ENCODE measurements at places on chromosomes 16 and 17.
A peak's percentile ranks its signal among the peaks of the same experiment; 100 is the strongest.

- peak; percentile 72 for DNase-seq
Observed at GRCh38 chr17:65100316-65101140, 36.6 kb upstream of the RGS9 start.

- no peak for DNase-seq
Observed at GRCh38 chr16:31508706-31509195, 560 bp upstream of the RUSF1 start.

DNA sequence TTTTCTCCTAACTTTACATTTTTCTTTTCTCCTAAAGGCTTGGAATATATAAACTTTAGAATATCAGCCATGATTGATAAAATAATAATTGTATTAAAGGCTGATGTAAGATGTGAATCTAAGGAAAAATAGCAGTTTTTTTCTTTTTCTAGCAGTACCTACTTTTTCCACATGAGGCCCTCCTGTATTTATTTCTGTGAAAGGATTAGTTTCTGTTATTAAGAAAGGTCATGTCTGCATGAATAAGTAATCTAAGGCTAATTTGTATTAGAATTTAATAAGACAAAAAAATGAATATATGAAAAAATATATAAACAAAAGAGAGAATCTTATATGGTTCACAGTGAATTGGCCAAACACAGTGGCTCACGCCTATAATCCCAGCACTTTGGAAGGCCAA lies 85.3 kb downstream of the STXBP4 start:
- DNase-seq, result no peak

DNA sequence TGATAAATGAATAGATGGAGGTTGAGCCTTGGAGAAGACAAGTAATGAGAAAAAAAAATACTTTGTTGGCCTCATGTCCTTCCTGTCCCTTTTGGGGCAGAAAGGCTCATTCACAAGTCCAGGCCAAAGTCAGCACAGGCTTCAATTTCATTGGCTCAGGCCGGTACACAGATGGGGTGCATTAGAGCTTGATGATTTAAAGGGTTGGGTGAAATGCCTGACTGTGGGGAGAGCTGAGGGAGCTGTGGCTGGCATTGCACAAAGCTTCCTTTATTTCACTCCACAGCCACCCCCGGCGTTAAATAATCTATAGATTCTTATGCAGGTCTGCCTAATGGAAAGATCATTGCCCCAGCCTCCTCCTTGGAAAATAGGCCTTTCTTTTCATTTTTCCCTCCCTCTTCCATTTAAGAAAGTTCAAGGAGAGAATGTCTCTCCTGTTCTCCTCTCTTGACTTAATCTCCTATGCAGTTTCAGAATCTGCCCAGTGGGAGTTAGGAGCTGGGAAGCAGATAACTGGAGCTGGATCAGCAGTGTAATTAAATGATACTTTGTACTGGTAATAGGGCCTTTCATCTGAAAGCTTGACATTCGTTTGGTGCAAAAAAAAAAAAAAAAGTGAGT lies 24.4 kb downstream of the YPEL2 start:
- DNase-seq, result no peak

DNA sequence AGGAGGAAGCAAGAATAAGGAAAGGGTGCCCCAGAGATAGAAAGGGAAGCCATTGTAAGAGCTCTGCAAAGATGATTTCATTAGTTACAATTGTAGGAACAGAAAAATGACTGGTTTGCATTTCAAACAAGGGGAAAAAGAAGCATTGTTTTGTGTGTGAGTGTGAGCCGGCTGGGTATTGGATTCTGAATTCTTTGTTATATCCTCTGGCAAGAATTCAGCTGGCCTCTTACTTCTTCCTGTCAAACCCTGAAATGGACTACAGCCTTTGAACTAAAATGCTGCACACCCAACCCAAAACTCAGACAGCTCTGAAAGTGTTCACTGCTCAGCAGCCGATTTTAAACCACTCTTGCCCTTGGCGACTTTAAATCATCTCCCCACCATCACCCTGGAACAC lies 461.3 kb downstream of the PMP22 start:
- no peak for DNase-seq

- no peak for DNase-seq
Observed at GRCh38 chr16:17647879-17648872, 177.4 kb upstream of the XYLT1 start.

DNA sequence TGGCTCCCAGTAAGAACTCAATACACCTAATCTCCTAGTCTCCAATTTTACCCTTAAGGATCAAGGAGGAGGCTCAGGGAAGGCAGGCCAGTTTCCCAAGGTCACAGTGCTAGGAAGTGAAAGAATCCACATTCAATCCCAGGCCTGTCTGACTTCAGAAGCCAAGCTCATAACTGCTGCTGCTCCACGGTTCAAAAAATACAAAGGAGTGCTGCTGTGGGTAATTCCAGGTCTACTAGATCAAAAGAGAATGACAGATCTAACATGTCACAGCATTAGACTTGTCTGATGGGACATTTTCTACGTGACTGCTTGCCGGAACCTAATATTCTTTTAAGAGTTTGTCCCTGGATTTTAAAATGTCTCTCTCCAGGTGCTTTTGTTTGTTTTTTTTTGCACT lies 48.8 kb upstream of the IRX6 start:
- no peak for DNase-seq

DNA sequence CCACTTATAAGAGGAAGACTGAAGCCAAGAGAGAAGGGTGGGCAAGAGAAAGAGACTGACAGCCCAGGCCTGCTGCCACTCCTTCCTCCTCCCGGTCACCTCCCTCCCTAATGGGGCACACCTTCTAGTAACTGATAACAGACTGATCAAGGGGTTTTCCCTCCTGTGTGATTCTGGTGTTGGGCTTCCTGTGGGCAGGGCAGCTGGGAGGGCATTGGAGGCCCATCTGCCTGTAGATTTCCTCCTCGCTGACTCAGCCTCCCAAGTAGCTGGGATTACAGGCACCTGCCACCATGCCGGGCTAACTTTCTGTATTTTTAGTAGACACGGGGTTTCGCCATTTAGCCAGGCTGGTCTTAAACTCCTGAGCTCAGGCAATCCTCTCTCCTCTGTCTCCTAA lies 16.2 kb downstream of the CA4 start:
- DNase-seq, result no peak

- no peak for DNase-seq
Observed at GRCh38 chr17:77697480-77698400, 260.8 kb upstream of the TNRC6C start.

DNA sequence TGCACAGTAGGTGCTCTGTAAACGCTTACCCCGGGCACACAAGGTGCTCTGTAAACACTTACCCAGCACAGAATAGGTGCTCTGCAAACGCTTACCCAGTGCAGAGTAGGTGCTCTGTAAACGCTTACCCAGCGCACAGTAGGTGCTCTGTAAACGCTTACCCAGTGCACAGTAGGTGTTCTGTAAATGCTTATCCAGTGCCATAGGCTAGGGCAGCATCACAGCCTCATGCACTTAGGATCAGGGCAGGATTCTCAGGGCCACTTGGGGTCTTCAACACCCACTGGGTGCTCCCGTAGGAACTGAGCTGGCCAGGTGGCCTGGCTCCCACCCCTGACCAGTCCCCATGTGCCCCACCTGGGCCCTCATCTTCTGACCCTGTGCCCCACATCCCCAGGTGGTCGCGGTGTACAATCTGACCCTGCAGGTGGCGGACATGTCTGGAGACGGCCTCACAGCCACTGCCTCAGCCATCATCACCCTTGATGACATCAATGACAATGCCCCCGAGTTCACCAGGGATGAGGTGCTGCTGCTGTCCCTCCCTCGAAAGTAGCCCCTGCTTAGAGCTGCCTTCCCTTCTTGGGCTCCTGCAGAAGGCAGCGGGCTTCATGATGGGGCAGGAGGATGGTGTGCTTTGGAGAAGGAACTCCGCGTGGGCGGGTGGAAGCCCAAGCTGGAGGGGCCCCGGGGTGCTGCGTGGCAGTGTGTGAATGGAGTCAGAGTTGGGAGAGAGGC lies 13.1 kb downstream of the SLC22A31 start:
- no peak for DNase-seq

GRCh38 chr16:21157632-21158031 lies 842 bp upstream of the LDAF1 start:
- DNase-seq, result no peak

DNA sequence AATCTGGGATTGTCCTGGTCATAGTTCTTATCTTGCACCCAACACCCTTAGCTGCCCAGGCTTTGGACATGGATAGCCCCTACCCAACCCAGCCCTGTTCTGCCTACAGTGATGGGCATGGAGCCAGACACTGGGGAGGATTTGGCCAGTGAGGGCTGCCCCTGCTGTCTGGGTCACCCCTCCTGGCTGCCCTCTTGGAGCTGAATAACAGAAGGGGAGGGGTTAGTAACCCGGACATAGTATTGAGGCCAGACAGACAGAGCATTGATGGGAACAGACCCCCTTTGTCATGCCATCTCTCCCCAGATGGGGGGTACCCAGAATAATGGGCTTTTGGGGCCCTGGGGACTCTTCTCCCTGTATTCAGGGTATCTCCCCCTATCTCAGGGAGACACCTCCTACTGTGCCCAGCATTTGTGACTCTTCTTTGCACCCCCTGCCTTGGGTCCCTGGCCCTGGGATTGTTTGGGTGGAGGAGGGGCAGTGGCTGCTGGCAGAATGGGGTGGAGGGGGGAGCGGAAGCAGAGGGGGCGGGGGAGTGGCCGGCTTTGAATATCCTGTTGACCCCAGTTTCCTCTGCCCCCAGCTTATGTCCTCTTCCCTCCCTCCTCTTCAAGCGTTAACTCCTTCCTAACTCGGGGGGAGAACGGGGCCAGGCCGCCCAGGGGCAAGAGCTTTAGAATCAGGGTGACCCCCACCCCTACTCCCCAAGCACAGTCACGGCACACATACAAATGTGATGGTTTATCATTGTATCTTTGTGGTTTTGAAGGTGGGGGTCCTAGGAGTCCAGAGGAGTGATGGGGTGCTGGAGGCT lies 17.0 kb downstream of the GJD3 start:
- DNase-seq, result no peak

DNA sequence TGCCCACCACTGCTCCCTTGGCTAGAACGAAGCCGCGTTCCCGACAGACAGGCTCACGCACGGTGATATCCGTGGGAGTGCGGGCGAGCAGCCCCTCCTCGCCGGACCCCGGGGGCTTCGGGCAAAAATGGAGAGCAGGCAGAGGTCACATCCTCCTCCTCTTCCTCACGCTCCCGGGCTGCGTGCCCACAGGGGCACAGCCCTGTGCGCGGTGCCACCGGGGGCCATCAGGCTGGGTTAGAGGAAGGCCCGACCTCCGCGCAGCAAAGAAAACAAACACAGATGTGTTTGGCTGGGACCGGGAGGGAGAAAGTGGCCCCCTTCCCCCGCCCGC lies 519 bp upstream of the NTN1 start:
- DNase-seq, result no peak

GRCh38 chr17:61803216-61803615 lies 60.1 kb downstream of the BRIP1 start:
- DNase-seq, result no peak

- no peak for DNase-seq
Observed at GRCh38 chr17:65235284-65235683, 98.1 kb downstream of the RGS9 start.

DNA sequence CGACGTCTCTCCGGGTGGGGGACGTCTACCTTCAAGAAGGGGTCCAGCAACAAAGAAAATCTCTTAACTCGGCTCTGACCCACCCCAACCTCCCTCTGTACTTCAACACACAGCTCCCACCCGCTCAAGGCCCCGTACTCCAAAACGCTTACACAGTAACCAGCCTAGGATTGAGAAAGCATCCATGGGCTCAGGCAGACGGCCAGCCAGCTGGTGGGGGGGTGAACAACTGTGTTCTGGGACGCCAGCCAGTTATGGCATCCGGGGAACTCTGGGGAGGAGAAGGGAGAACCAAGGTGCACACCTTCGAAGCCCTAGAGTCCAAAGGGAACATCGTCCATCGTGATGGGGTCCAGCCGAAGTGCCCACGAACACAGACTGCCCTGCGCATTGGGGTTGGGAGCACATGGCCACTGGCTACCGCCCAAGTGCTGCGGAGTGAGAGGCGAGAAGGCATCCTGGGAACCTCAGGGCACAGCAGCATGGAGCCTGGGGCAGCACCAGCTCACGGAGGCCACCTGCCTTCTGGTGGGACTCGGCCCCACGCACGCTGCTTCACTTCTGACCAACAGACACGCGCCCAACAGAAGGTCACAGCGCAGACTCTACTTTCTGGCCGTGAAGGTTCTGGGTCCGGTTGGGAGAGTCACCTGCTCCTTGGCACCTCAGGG lies 14.3 kb downstream of the SLC16A3 start:
- DNase-seq, result no peak

GRCh38 chr17:74245145-74245831 lies 28.7 kb upstream of the DNAI2 start:
- no peak for DNase-seq

- no peak for DNase-seq
Observed at GRCh38 chr17:39599004-39599664, 8.6 kb downstream of the NEUROD2 start.

DNA sequence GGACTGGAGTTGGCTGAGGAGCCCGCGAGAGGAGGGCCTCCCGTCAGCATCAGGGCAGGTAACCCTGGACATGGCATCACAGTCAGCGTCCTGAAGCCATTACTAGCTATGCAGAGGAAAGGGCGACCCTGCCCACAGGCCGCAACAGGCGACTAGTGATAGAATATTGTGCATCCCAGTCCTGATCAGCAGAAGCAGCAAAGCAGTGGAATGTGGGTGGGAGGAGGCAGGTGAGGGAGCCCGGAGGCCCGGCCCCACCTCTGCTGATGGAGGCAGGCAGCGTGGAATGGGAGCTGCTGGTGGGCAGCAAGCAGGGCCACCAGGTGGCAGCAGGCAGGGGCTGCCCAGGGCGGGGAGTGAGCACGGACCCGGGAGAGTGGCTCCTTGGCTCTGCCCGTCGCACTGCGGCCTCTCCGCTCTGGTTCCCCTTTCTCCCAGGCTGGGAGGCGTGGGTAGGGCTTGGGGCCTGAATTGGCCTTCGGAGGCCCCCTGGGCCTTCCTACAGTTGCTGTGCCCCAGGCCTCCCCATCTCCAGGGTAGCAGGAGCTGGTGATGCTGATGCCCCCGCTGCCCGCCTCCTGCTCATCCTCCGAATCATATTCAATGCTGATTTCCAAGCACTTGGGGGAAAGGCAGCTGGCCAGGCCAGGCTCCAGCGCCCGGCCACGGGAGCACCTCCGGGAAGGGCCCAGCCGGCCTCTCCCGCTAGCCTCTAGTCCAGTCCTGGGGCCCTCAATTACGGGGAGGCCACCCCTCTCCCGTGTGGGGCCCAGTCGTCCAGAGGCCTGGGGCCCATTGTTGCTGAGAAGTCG lies 20.2 kb downstream of the TSPOAP1 start:
- DNase-seq, result no peak

GRCh38 chr16:19162085-19162484 lies 6.0 kb upstream of the SYT17 start:
- no peak for DNase-seq

- no peak for DNase-seq
Observed at GRCh38 chr16:10138881-10139280, 43.3 kb downstream of the GRIN2A start.

DNA sequence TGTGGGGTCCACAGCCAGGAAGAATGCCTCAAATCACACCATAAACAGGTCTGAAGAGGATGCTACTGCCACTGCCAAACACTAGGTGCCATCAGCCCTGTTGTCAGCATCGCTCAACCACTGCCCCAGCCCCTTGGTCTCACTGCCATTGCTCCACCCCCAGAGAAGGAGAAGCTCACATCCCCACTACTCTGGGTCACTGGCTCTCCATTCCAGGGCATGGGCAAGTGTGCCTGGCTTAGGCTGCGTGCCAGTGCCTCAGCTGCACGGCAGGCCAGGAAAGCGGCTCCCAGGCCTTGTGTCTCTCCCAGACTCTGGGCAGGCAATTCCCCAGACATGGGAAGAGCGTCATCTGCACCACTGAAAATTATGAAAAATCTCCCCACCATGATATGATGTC lies 1.2 kb upstream of the IGSF6 start:
- no peak for DNase-seq

Measured in left renal cortex interstitium (tissue), 4 donors.